ENCODE measurements at places on chromosomes 3 and 15.

DNA sequence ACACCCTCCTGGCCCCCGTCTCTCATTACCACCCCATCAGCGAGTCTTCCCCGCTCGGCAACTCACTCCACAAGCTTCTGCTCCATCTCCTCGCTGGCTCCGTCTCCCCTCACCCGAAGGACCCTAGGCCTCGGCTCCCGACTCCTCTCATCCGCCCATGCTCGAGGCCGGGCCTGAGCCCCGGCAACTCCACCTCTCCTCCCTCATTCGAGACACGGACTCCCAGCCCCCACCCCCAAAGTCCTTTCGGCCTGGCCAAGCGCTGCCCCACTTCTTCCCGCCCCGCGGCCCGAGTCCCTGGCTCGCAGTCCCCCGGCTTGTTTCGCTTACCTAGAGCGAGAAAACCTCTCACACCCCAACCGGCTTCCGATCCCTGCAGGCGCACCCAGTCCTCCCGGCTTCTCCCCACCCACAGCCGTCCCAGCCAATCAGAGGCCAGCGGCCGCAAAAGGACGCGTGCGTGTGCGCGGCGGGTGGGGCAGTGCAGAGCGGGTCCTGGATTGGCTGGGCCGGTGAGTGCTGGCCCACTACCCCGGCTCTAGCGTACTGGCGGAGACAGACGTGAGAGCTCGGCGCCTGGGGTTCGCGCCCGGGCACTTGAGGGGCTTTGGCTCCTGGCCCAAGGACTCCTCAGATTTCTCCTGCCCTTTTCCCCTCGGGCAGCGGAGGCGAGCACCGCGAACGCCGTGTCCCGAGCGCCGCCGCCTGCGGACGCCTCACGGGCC lies at the start of gene HIGD1A:
Gene HIGD1A, minus strand, starts transcription at position 385 of the 725 bp plus-strand sequence. CDS start 10,237 bp downstream, outside the sequence.
- peak; percentile 86 for DNase-seq

GRCh38 chr3:13138833-13139145 lies 65.6 kb upstream of the IQSEC1 start:
- no peak for DNase-seq

- DNase-seq, result no peak
These were observed 21.9 kb upstream of the SLC30A4 start for GRCh38 chr15:45544266-45545023.

DNA sequence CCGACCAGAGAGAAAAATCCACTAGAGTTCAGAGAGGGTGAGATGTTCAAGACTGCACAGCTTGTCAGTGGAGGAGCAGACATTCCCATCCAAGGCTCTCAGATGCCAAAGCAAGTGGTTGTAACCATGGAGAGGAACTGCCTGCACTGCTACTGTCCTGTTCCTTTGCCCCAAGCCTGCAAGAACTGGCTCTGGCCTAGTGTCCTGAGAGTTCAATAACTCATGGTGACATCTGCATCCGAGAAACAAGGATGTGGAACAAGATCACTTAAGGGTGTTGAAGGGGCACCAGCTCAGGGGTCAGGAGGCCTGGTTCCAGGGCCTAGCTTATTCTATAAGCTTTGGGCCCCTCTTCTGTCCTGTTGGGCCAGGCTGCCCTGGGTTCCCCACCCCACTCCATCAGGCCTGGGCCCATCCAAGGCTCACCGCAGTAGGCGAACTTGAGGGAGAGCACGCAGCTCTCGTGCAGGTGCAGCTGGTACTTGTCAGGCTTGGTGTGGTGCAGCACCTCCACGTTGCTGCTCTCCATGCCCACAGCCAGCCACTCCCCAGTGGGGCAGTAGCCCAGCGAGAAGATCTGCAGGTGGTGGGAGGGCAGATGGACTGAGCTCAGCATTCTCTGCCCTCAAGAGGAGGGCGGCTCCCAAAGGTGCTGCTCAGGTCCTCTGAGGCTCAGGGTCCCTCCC lies 45.6 kb downstream of the TLE3 start:
- no peak for DNase-seq

GRCh38 chr15:77032052-77032646 lies 37.2 kb downstream of the PSTPIP1 start:
- DNase-seq, result no peak
